H1 (cell line): ENCODE measurements at places on chromosomes 13 and 19. TPM values are rescaled to one million over a fixed set of nuclear protein-coding genes. Genes with fewer than 3 reads are reported as not detected.
A peak's percentile ranks its signal among the peaks of the same experiment; 100 is the strongest.

The ZNF844 gene
- total RNA-seq: 9.4 and 9.8 TPM in 2 replicates

DNA sequence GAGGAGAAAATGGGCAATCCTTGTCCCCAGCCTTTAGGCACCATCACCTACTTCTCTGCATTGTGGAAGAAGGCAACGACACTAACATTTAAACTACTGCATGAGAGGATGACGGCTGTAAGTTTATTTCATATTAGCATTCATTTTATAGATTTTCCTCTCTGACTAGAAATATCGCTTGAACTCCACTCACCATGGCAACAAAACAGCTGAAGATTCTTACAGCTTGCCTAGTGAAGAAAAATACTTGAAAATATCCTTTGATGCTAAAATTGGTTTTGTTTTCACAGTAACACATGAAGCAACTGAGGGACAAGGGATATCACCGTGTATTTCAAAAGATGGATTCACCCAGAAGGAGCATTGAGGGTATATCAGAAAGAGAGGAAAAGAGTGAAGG is 284.3 kb downstream of the LIG4 start:
- no peak for DNase-seq
- no peaks in the 10 kb centered on the region for H3K36me3 ChIP-seq
- no peak overlapping the region for H3K27ac ChIP-seq
- no peaks in the 10 kb centered on the region for H3K4me1 ChIP-seq

The F2RL3 gene
- not detected in 2 replicates for total RNA-seq

The HSH2D gene
- 0.67 and 0.75 TPM in 2 replicates for total RNA-seq

DNA sequence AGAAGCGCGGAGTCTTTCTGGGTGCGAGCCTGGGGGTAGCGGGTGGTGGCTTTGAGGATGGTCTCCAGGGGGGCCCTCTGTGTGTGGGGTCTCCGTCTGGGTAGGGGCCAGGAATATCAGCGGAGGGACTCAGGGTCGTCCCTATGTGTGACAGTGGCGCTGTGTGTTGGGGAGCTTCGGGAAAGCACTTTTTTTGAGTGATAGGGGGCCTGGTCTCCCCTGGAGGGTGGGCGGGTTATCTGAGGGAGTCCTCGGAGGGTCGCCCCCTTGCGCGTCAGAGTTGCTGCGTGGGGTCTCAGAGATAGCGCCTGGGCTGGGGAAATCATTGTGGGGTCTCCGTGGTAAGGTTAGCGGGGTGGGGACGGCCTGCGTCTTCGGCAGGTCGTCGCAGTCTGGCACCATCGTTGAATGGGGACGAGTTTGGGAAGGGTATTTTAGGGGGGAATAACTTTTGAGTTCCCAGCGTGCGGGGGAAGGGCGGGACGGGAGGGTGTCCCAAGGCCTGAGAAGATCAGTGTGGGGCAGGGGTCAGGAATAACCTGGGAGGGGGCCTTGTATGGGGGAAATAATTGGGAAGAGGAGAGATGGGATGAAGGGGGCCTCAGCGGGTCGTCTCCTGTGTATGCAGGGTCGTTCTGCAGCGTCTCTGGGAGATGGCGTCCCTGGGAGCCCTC is 857 bp downstream of the IER2 start:
- peak; percentile 58 for DNase-seq
- H3K36me3 ChIP-seq: peaks cover 4% of the 10 kb centered on the region; the same call in 1 of the 2 replicates
- H3K27ac ChIP-seq: peak overlapping the region; percentile 79
- no peaks in the 10 kb centered on the region for H3K4me1 ChIP-seq
- H3K27me3 ChIP-seq: no peaks in the 10 kb centered on the region

DNA sequence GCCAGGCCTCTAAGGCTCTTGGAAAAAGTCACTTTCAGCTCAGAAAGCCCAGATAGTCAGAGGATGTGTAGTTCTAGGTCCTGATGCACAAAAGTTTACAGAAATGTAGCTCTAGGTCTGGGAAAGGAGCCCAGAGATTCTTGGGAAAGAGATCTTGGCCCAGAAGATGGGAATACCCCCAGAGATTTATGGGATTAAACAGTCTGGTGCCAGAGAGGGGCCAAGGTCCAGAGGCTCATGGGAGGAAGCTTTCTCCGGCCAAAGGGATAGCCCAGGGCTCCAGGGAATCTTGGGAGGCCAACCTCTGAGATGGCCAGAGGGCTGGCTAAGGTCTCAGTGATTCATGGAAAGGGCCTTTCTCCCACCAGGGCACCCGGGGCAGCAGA is 15.2 kb downstream of the BCAT2 start:
- H3K4me1 ChIP-seq: peaks cover 9% of the 10 kb centered on the region
- no peaks in the 10 kb centered on the region for H3K36me3 ChIP-seq
- no peak overlapping the region for H3K27ac ChIP-seq
- no peaks in the 10 kb centered on the region for H3K27me3 ChIP-seq

The TMEM259 gene
- 140 and 142 TPM in 2 replicates for total RNA-seq

The PEX11G gene
- total RNA-seq: 1.8 and 2.1 TPM in 2 replicates

GRCh38 chr13:98515818-98516465 is 61.0 kb downstream of the STK24 start:
- H3K4me3 ChIP-seq: no peak overlapping the region
- H3K27me3 ChIP-seq: no peaks in the 10 kb centered on the region
- H3K36me3 ChIP-seq: no peaks in the 10 kb centered on the region; the same call in 1 of the 2 replicates

The KLK6 gene
- 0.55 and 0.69 TPM in 2 replicates for total RNA-seq

The ZNF223 gene
- 3.9 and 4.3 TPM in 2 replicates for total RNA-seq

The MEGF8 gene
- total RNA-seq: 22.3 and 23.7 TPM in 2 replicates

DNA sequence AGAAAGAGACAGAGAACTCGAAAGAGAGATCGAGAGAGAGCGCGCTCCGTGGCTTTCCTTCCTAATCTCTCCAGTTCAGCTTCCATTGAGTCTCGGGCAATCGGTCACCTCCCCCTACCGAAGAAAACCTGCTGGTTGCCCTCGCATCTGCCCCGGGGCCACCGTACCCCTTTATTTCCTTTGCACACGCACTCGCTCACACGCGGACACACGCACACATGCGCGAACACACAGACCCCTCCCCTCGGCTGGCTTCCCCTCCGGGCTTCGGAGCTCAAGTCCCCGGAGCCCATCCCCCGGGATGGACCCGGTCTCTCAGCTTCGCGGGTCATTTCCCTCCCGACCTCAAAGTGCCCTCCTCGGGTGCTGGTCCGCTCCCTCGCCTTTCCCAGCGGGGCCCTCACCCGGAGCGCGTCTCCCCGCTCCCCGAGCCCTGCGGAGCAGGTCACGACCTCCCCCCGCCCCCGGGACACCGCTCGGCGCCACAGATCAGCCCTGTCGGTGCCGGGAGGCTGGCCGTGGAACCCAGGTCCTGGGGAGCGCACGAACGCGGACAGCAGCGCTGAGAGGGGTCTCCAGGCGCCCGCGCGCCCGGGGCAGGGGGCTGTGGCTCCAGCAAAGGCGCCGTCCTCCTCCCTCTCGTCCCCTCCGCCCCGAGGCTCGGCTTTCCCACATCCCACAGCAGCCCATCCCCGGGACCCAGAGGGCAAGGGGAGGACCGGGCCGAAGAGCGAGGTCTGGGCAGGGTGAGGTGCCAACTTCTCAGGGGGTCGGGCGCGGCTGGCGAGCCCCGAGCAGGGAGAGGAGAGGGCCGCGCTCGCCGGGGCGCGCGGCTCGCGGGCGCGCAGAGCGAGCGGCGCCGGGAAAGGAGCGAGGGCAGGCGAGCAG is 1.8 kb downstream of the DACH1 start:
- peaks cover 33% of the 10 kb centered on the region for H3K27me3 ChIP-seq
- no peak overlapping the region for H3K27ac ChIP-seq
- no peaks in the 10 kb centered on the region for H3K36me3 ChIP-seq

GRCh38 chr13:27388241-27388640 is 36.2 kb upstream of the GTF3A start:
- no peaks in the 10 kb centered on the region for H3K27me3 ChIP-seq
- H3K4me1 ChIP-seq: no peaks in the 10 kb centered on the region
- no peak for DNase-seq
- no peaks in the 10 kb centered on the region for H3K36me3 ChIP-seq
- H3K27ac ChIP-seq: no peak overlapping the region

- no peak overlapping the region for H3K4me3 ChIP-seq
- H3K4me1 ChIP-seq: no peaks in the 10 kb centered on the region
- no peak overlapping the region for H3K27ac ChIP-seq
- no peaks in the 10 kb centered on the region for H3K27me3 ChIP-seq
- H3K36me3 ChIP-seq: no peaks in the 10 kb centered on the region
Observed at GRCh38 chr13:96948127-96948526, 46.1 kb downstream of the OXGR1 start.

GRCh38 chr13:31755803-31756212 is 16.5 kb downstream of the RXFP2 start:
- no peaks in the 10 kb centered on the region for H3K36me3 ChIP-seq
- no peak overlapping the region for H3K27ac ChIP-seq
- H3K27me3 ChIP-seq: no peaks in the 10 kb centered on the region
- H3K4me3 ChIP-seq: no peak overlapping the region

DNA sequence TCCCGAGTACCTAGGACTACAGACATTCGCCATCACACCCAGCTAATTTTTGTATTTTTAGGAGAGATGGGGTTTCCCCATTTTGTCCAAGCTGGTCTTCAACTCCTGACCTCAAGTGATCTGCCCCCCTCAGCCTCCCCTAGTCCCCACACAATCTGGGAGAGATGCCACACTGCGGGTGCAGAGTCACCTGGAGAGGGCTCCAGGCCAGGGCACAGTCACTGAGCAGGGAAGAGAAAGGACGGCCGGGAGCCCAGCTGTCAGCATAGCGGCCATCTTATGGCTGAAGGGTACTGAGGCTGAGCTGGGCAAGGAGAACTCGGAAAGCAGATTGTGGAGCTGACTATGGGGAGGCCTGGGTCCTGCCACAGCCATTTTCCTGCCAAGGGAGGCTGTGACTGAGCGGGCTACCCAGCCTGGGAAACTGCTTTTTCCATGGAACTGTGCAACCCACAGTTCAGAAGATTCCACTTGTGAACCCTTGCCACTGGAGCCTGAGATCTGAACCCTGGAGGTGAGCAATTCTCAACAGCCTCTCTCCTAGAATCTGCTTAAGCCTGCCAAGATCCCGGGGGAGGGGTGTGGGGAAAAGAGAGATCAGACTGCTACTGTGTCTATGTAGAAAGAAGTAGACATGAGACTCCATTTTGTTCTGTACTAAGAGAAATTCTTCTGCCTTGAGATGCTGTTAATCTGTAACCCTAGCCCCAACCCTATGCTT is 109.2 kb downstream of the ZNF486 start:
- no peak overlapping the region for H3K27ac ChIP-seq
- H3K36me3 ChIP-seq: no peaks in the 10 kb centered on the region
- H3K4me1 ChIP-seq: no peaks in the 10 kb centered on the region
- no peaks in the 10 kb centered on the region for H3K27me3 ChIP-seq
- no peak for DNase-seq

GRCh38 chr13:51327961-51328360 is 11.5 kb upstream of the SERPINE3 start:
- no peak overlapping the region for H3K4me3 ChIP-seq
- peaks cover 15% of the 10 kb centered on the region for H3K4me1 ChIP-seq
- H3K36me3 ChIP-seq: no peaks in the 10 kb centered on the region
- H3K27ac ChIP-seq: no peak overlapping the region

- H3K36me3 ChIP-seq: peaks cover 83% of the 10 kb centered on the region
- H3K4me3 ChIP-seq: no peak overlapping the region
- H3K27me3 ChIP-seq: no peaks in the 10 kb centered on the region
- H3K27ac ChIP-seq: no peak overlapping the region
- H3K4me1 ChIP-seq: no peaks in the 10 kb centered on the region
- no peak for DNase-seq
Observed at GRCh38 chr19:10137751-10138682, 18.3 kb upstream of the EIF3G start.

The IGFL2 gene
- not detected in 2 replicates for total RNA-seq

GRCh38 chr13:59451236-59451635 is 712.5 kb downstream of the DIAPH3 start:
- DNase-seq: no peak
- H3K36me3 ChIP-seq: no peaks in the 10 kb centered on the region
- peaks cover 10% of the 10 kb centered on the region for H3K4me1 ChIP-seq
- no peak overlapping the region for H3K4me3 ChIP-seq
- no peak overlapping the region for H3K27ac ChIP-seq

GRCh38 chr19:2573916-2574315 is 98.0 kb downstream of the GADD45B start:
- H3K36me3 ChIP-seq: no peaks in the 10 kb centered on the region
- no peak overlapping the region for H3K27ac ChIP-seq
- no peaks in the 10 kb centered on the region for H3K27me3 ChIP-seq
- DNase-seq: no peak

The CDC42EP5 gene
- 2.1 and 4.8 TPM in 2 replicates for total RNA-seq

GRCh38 chr19:15635016-15635805 is 5.5 kb upstream of the CYP4F3 start:
- no peaks in the 10 kb centered on the region for H3K4me1 ChIP-seq
- H3K36me3 ChIP-seq: no peaks in the 10 kb centered on the region
- H3K27me3 ChIP-seq: no peaks in the 10 kb centered on the region
- no peak for DNase-seq
- H3K27ac ChIP-seq: no peak overlapping the region
- H3K4me3 ChIP-seq: no peak overlapping the region

DNA sequence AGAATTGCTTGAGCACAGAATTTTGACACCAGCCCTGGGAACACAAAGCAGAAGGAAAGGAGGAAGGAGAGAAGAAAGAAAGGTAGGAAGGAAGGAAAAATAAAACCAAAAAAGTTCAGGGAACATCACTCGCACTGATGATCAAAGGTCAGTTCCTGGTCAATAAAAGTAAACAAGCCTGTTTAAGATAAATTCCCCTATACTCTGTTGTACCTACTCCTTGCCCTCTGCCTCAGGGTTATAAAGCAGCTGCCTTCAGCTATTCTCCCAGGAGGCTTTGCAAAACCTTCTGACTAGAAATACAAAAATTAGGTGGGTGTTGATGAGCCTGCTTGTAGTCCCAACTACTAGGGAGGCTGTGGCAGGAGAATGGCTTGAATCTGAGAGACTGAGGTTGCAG is 14.9 kb upstream of the ZNF91 start:
- no peak for DNase-seq
- H3K4me3 ChIP-seq: no peak overlapping the region
- H3K4me1 ChIP-seq: no peaks in the 10 kb centered on the region
- peaks cover 5% of the 10 kb centered on the region; the same call in 1 of the 2 replicates for H3K36me3 ChIP-seq
- no peak overlapping the region for H3K27ac ChIP-seq
- no peaks in the 10 kb centered on the region for H3K27me3 ChIP-seq

DNA sequence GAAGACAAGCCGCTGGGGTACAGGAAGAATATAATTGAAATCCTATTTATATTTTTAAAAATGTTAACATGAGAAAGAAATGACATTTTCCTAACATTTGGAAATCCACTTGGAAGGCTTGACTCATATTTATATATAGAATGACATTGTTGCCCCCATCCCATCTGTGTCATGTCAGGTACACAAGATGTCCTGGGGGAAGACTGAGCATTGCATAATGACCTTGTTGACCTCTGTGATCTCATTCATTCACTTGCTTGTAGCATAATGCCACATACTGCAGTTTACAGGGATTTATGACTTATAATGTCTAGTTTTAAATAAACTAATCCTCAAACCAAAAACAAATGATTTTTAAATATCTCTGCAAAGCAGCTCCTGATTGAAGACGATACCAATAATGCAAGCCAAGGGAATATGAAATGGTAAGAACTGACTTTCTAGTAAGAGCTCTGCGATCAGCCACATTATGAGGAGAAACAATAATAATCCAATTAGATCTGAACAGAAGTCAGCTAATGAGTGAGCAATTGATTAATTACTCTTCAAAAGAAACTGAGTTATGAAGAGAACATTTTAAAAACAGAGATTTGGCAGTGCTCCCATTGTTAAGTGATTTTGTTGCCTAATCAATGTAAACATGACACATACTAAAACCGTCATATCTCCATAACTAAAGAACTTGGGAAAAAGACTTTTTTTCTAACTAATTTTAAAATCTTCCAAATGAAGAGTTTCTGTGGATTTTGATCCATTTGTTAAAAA is 21.2 kb upstream of the VWA8 start:
- no peak for DNase-seq
- H3K27ac ChIP-seq: no peak overlapping the region
- H3K4me3 ChIP-seq: no peak overlapping the region
- no peaks in the 10 kb centered on the region for H3K27me3 ChIP-seq
- no peaks in the 10 kb centered on the region for H3K36me3 ChIP-seq
- H3K4me1 ChIP-seq: no peaks in the 10 kb centered on the region

The KLK15 gene
- not detected in 2 replicates for total RNA-seq
